ENCODE measurements at places on chromosomes 1 and 21. TPM values are rescaled to one million over a fixed set of nuclear protein-coding genes. Genes with fewer than 3 reads are reported as not detected.

Gene MAP10
- total RNA-seq: 2.8 TPM

Gene PPIAL4G
- total RNA-seq: 0.24 TPM

Gene SLC35F3
- total RNA-seq: 0.14 TPM

GRCh38 chr1:100710906-100711682, 8.4 kb upstream of the VCAM1 start:
- no peak for DNase-seq
- H3K27me3 ChIP-seq: peaks cover 12% of the 10 kb centered on the region
- H3K36me3 ChIP-seq: peaks cover 6% of the 10 kb centered on the region

Gene EXO1
- total RNA-seq: 55.0 TPM

DNA sequence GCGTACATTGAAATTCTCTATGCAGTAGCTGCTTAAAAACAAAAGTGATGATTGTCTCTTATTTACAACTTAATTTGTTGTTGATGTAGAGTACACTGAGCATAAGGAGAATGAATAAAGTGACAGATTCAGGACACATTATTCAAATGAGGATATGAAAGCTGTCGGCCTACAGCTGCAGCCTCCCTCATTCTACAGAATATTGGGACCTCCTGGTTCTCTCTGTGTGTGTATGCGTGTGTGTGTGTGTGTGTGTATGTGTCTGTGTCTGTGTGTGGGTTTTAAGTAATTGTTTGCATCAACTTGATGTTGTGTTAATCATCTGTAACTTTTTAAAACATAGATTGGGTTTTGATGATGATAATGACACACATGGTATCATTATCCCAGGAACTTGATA, 17.9 kb downstream of the PROX1 start:
- H3K27me3 ChIP-seq: peaks cover 9% of the 10 kb centered on the region
- H3K4me1 ChIP-seq: no peaks in the 10 kb centered on the region
- no peak overlapping the region for H3K4me3 ChIP-seq

Measured in natural killer cell treated with Interleukin-12 subunit alpha and Interleukin-12 subunit beta and Interleukin-15 and Interleukin-18, amount 100 ng/mL, for 72 hours (primary cell).